ENCODE measurements at places on chromosomes 16 and 17.

GRCh38 chr17:8466456-8466855, 30.8 kb downstream of the NDEL1 start:
- no peak for DNase-seq

- DNase-seq: no peak
These were observed 61.3 kb downstream of the HLF start for GRCh38 chr17:55326030-55326429.

GRCh38 chr16:24135624-24136565, 120.2 kb upstream of the CACNG3 start:
- no peak for DNase-seq

GRCh38 chr16:6165330-6165979, 1067.9 kb upstream of the EEF2KMT start:
- no peak for DNase-seq

- DNase-seq: peak; percentile 73
These were observed 674 bp downstream of the C17orf75 start for GRCh38 chr17:32341141-32341856.

GRCh38 chr17:18059283-18059682, 20.1 kb downstream of the GID4 start:
- DNase-seq: peak; percentile 55

DNA sequence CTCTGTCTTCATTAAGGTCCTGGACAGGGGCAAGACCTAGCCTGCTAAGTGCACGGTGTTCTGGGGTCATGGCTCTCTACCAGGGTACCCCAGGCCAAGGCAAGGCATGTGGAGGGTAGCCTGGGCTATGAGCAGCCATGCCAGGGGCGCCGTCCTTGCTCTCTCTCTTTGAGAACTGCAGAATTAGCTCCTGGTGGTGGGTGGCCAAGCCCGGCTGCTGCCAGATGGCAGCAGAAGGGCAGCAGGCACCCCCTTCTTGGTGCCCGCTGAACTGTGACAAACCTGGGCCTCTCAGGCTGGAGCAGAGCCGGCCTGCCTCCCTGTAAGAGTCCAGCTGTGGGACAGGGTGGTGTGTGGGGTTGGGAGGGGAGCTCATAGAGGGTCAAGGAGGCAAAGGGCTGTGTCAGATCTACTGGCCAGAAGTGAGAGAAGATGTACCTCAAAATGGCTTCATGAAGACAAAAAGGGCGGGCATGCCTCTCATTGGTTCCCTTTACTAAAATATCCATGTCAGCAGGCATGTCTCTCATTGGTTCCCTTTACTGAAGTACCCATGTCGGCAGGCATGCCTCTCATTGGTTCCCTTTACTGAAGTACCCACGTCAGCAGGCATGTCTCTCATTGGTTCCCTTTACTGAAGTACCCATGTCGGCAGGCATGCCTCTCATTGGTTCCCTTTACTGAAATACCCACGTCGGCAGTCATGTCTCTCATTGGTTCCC, 81.7 kb upstream of the SDK2 start:
- no peak for DNase-seq

DNA sequence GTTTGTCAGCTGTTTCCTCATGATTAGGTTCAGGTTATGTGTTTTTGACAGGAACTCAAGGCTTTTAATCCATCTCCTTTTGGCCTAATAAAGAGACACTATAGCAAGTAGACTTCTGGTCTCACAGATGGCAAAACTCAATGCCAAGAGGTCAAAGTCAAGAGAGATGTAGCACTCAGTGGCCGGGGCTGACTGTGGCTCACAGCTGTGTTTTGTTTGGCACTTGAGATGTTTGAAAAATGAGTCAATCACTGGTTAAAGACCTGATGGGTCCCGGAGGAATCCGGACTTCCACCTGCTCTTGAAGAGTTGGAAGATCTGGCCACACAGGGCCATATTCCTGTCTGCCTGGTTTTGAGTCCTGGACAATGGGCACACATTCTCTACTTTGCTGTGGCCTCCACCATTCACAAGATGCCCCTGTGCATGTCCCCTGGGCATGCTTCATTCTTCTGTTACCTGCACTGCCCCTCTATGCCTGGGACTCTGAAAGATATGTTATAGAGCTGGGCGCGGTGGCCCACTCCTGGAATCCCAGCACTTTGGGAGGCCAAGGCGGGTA, 210.3 kb downstream of the SNX29 start:
- DNase-seq: peak; percentile 70

GRCh38 chr16:57873218-57873617, 70.9 kb upstream of the KIFC3 start:
- no peak for DNase-seq

GRCh38 chr16:51210087-51210486, 59.0 kb upstream of the SALL1 start:
- no peak for DNase-seq

- no peak for DNase-seq
These were observed 7.9 kb downstream of the AANAT start for GRCh38 chr17:76475302-76475701.

GRCh38 chr16:87487361-87487924, 5.4 kb downstream of the ZCCHC14 start:
- peak; percentile 55 for DNase-seq

DNA sequence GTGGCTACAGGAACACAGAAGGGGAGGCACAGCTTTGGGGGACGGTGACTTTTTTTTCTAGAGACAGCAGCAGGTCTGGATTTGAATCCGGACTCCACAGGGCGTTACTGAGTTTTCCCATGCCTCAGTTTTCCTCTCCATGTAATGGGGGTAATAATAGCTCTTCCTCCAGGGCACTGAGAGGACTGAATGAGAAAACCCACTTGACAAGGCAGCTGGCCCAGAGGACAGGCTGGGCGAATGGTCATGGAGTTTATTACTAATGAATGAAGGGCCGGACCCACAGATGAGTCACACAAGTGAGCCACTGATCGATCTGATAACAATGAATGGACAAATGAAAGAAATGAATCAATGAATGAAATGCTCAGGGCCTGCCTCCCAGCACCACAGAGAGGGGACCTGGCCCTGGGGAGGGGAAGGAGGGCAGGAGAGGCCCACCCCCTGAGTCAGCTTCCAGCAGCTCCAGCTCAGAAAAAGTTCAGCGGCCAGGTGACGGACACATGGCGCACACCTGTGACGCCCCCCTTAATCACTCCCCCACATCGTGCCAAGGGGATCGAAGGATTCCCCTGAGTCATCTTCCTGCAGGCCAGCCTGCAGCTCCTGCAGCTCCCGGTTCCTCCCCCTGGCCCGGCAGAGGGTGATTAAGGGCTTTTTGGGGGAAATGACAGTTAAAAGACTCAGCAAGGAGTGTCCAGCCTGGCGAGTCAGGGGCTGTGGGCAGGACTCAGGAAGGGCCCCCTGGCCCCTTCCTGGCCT, 54.3 kb downstream of the SOCS1 start:
- peak; percentile 91 for DNase-seq

- DNase-seq: peak; percentile 86
These were observed 997 bp downstream of the ACADVL start for GRCh38 chr17:7220593-7221277.

- no peak for DNase-seq
These were observed 10.3 kb downstream of the CTU2 start for GRCh38 chr16:88716601-88717001.

- no peak for DNase-seq
These were observed 47.2 kb upstream of the ICAM2 start for GRCh38 chr17:64067657-64068056.

GRCh38 chr16:19241512-19241911, 44.0 kb upstream of the CLEC19A start:
- DNase-seq: no peak

GRCh38 chr17:38560503-38561318, 45.0 kb downstream of the SRCIN1 start:
- DNase-seq: peak; percentile 54

DNA sequence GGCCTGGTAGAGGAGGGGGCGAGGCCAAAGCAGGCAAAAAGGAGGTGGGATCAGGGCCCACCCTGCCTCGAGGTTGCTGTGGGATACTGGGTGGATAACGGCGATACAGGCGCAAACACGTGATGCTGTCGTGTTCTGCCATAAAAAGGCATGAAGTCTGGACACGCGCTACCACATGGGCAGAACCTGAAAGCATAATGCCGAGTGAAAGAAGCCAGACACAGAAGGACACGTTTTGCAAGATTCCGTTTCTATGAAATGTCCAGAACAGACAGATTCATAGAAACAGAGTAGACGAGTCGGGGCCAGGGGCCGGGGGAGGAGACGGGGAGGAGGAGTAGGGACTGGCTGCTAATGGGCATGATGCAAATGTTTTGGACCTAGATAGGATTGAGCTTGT, 43.5 kb downstream of the ZDHHC7 start:
- no peak for DNase-seq

DNA sequence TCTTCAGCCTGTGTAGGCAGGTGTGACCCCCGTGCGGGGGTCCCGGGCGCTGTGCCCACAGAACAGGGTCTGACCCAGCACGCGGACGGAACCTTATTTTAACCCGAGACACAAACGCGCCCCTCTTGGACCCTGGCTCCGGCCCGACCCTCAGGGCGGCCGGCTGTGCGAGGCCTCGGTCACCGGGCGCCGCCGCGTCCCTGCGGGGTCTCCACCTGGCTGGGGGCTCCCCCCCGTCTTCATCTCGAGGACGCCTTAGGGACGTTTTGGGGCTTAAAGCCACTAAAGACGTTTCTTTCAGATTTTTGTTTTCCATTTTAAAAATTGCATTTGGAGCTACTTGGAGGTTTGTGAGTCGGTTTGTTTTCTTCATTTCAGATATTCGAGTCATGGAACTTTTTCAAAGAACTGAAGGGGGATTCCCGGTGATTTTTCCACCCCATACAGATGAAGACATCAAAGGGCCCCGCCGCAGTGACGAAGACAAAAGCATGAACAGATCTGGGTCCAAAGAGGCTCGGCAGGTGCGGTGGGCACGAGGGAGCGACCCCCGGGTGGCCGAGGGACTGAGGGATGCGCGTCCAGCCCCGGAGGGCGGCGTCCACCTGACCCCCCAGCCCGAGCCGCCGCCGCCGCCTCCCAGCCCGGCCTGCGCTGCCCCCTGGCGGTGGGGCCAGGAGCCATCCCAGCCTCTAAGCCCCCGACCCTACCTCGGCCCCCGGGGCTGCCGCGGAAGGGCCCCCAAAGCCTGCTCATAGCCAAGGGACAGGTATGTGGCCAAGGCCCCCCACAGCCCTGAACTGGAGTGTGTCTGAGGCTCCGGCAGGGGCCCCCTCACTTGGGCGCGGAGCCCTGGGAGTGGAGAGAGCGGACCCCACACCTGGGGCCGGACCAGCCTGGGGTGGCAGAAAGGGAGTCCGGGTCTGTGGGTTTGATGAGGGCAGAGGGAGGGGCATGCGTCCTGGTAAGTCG, 3.8 kb upstream of the CD7 start:
- no peak for DNase-seq

- DNase-seq: no peak
These were observed 7.2 kb upstream of the HSD11B2 start for GRCh38 chr16:67423611-67424260.

DNA sequence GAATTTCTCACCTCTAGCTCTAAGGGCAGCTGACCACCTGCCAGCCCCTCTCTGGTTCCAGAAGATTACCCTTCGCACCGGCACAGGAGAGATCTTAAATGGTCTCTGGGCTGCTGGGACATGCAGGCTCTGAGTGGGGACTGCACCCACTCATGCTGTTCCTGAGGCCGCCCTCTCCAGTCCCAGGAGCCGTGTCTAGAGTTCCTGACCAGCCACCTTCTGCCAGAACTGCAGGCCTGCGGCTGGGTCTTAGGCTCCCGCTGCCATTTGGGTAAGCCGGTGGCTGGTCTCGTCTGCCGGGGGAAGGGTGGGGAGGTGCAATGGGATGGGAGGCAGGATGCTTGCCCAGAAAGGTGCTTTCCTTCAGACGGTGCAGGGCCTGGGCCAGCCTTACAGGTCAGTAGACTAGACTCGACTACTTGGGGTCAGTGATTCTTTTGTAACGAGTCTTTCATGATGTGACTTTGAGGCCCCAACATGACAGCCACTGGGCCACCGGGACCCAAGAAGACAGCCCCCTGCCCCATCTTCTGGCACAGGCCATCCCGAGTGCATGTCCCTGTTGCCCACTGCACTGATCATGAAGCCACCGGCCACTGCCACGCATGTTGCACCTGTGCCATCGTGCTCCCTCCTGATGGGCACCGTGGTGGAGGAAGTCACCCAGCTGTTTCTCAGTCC, 26.4 kb downstream of the B9D1 start:
- DNase-seq: no peak

- DNase-seq: peak; percentile 66
These were observed 12.1 kb downstream of the HSD3B7 start for GRCh38 chr16:30996985-30997724.

DNA sequence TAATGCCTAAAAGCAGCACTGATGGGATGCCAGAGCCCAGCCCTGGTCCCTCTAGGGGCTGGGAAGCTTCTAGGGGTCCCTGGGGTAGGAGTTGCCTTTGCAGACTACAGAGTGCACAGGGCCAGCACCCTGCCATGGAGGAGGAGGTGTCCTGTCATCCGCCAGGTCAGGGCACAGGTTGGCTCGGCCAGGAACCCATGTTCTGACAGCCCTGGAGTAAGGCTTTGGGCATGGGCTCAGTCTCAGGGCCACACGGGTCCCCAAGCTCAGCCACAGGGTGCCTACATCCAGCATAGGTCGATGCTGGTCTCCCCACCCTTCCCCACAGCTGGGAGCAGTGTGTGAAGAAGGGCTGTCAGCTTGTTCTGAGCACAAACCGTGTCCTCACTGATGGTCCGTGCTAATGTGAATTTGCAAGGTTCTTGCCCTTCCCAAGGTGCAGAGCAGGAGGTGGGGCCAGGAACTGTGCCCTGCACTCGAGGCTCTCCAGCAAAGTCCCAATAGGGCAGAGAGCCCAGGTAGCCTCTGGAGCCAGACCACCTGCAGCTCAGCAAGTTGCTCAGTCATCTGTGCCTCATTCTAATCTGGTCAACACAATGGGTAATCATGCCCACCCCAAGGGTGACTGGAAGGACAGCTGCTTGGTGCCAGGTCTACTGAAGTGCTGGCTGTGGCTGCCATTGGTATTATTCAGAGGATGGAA, 72.8 kb downstream of the AMFR start:
- no peak for DNase-seq

DNA sequence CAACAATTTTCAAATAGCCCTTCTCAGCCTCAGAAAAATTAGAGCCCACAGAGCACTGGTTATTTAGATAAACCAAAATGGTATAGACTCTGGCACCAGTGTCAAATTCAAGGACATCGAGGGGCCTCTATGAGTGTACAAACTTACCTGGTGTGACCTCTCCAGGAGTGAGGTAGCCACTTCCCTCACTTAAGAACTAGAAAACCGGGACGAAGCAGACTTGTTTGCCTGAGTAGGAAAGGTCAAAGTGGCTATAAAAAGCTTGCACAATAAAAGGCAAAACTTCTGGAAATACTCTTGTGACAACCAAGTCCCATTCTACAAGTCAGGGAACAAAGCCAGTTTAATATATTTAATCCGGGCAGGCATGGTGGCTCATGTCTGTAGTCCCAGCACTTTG, 39.2 kb upstream of the PRSS54 start:
- no peak for DNase-seq

Data from lung microvascular endothelial cell (primary cell).